ENCODE measurements at places on chromosomes 7 and 10. TPM values are rescaled to one million over a fixed set of nuclear protein-coding genes. Genes with fewer than 3 reads are reported as not detected.

Gene PLAU
- total RNA-seq = 7.6 TPM

Gene KCP
- 0.06 TPM for total RNA-seq

Gene FRMPD2
- not detected for total RNA-seq

Gene SLC26A5
- not detected for total RNA-seq

Gene IL2RA
- total RNA-seq = not detected

Gene NXPH1
- not detected for total RNA-seq

Gene SORCS3
- 0.34 TPM for total RNA-seq

GRCh38 chr7:142753366-142753765 is 4.1 kb downstream of the PRSS1 start:
- no peak for DNase-seq
- no peak overlapping the region for H3K4me3 ChIP-seq
- no peaks in the 10 kb centered on the region for H3K36me3 ChIP-seq
- no peaks in the 10 kb centered on the region for H3K4me1 ChIP-seq
- no peaks in the 10 kb centered on the region for H3K27me3 ChIP-seq

DNA sequence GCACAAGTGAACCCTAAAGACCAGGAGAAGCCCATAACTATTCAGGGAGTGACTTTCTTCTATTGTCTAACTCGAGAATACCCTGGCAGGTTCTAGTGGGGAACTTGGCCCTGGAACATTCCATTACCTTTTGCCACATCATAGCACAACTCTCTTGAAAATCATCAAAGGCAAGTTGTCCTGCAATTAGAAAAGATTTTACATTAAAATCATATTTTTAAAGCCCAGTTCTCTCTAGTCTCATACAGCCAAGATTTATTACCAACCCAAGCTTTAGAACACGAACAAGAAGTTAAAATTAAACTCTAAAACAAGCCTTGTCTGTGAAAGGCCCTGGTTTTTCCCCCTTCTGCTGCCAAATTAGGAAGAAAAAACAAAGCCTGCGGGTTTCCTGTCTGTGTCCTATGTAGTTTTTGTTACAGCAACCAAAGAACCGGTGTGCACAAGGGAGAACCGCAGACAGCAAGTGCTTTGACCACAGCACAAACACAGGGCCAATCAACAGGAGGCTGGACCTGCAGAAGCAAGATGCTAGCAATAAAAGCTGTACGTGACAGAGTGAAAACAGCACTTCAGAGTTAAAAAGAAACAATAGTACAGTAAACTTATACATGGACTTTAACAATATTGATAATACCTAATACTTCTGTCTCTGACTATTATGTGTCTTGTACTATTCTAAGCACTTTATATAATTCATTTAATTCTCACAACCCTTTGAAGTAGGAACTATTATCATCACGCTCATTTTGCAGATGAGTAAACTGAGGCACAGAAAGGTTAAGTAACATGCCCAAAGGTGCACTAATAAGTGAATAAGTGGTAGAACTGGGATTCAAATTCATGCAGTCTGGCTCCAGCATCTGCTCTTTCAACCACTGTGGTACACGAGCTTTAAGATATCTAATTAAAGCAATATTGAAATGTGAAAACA is 65.8 kb downstream of the STK17A start:
- no peaks in the 10 kb centered on the region for H3K36me3 ChIP-seq
- H3K4me1 ChIP-seq = peaks cover 29% of the 10 kb centered on the region
- no peak overlapping the region for H3K4me3 ChIP-seq
- H3K27ac ChIP-seq = no peak overlapping the region
- DNase-seq = no peak
- no peaks in the 10 kb centered on the region for H3K27me3 ChIP-seq

- H3K4me3 ChIP-seq = no peak overlapping the region
- H3K36me3 ChIP-seq = no peaks in the 10 kb centered on the region
- H3K4me1 ChIP-seq = peaks cover 10% of the 10 kb centered on the region
- H3K27me3 ChIP-seq = no peaks in the 10 kb centered on the region
- H3K27ac ChIP-seq = no peak overlapping the region
- DNase-seq = no peak
Observed at GRCh38 chr10:90398566-90398965, 459.3 kb downstream of the HTR7 start.

DNA sequence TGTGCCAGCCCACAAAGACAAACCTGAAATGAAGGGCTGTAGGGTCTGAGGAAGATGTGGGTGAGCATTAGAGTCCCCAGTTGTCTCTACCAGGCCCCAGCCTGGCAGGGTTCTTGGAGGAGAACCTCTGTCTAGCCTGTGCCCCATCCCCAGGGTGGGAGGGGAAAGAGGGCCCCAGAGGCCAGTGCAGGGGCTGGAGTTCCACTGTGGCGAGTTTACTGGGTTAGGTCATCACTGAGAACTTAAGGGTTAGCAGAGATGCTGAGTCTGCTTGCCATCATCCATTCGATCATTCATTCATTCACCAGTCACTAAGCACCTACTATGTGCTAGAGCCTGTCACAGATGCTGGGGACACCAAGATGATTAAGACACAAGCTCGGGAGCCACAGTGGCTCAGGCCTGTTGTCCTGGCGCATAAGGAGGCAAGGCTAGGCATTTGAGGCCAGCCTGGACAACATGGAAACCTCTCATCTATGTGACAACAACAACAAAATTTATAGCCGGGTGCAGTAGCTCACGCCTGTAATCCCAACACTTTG is 2.6 kb downstream of the ANKRD2 start:
- H3K4me3 ChIP-seq = no peak overlapping the region
- no peak for DNase-seq
- no peaks in the 10 kb centered on the region for H3K36me3 ChIP-seq
- no peak overlapping the region for H3K27ac ChIP-seq

DNA sequence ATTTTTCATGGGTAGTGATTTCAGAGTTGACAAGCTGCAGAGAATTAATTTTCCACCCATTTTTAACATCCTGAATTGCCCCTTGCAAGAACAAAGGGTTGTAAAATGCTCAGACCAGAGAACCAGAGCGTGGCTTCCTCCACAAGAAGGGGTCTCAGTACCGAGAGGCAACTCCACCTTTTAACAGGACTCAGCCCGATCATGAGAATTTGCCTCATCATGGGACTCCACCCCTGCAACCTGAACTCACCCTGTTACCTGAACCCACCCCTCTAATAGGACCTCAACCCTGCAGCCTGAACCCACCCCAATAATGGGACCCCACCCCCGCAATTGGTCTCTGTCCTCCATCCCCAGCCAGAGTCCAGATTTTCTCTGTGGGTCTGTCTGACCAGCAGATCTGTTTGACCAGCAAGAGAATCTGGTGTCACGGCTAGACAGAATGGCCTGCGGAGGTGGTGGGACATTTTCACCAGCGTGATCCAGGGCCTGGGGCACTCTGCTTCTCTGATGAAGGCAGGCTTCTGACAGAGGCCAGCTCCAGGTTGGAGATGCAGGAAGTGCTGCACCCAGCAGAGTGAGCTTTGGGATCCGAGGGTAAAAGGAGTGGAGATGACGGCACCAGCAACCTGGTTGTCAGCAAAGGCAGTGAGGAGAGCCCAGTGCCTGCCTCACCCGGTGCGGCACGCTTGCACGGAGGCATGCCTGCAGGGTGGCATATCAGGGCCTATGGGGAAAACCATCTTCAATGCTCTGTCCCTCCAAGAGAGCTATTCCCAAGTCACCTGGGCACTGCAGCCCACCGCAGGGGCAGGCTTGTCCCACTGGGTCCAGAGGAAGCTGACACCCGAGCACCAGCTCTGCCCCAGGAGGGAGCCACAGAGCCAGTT is 136.6 kb downstream of the TCERG1L start:
- H3K4me1 ChIP-seq = peaks cover 11% of the 10 kb centered on the region
- H3K27me3 ChIP-seq = no peaks in the 10 kb centered on the region
- H3K36me3 ChIP-seq = no peaks in the 10 kb centered on the region
- no peak overlapping the region for H3K27ac ChIP-seq
- no peak overlapping the region for H3K4me3 ChIP-seq

GRCh38 chr10:31749981-31750840 is 178.4 kb downstream of the ARHGAP12 start:
- H3K4me3 ChIP-seq = no peak overlapping the region
- H3K27ac ChIP-seq = no peak overlapping the region
- peak; percentile 22 for DNase-seq
- no peaks in the 10 kb centered on the region for H3K27me3 ChIP-seq

DNA sequence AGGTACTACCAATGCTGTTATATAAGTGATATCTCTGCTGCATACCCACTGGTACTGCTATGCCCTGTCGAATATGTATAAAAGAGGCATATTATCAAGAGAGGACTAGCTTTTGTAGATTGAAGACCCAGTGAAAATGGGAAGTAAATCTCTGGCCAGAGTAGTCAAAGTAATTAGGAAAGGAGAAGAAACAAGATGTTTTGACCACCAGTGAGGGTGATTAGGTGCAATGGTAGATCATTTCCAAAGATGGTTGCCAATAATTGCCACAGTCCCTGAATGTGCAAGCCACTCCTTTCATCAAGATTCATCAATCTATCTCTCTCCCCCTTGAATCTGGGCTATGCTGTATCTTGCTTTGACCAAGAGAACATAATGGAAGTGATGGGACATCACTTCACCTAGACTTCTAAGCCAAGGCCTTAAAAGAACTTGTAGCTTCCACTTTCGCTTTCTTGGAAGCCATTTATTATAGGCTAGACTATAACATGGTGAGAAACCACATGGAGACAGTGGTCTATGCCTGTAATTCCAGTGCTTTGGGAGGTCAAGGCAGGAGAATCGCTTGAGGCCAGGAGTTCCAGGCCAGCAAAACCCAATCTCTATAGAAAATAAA is 52.6 kb upstream of the ST8SIA6 start:
- H3K4me3 ChIP-seq = no peak overlapping the region
- H3K27ac ChIP-seq = no peak overlapping the region
- no peak for DNase-seq
- H3K27me3 ChIP-seq = no peaks in the 10 kb centered on the region

DNA sequence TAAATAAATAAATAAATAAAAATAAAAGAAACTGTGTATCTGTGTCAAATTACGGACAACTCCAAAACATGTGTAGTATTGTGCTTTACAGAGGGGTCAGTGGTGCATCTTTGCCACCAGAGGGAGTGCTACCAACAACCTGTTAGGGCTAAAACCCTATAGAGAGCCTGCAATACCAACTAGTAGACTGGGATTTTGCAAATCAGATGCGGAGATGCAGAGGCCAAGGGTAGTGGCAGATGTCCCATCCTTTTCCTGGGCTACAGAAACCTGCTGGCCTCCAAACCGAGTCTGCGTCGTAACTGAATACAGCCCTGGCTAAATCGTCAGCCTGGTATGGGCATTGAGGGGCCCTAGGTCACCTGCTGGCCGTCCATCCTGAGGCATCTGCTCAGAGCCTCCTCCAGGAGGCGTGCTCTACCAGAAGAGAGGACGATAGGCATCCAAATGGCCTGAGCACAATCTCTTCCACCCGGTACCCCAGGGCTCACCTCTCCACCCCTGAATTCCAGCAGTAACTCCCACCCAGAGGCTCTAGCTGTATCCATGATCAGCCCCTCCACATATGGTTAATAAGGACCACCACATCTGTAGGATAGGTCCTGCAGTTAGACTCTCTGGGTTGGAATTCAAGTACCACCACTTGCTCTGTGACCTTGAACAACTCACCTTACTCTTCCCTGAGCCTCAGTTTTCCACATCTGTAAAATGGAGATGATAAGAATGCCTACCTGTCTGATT is 6.2 kb upstream of the RRP12 start:
- peak overlapping the region; percentile 58 for H3K4me3 ChIP-seq

DNA sequence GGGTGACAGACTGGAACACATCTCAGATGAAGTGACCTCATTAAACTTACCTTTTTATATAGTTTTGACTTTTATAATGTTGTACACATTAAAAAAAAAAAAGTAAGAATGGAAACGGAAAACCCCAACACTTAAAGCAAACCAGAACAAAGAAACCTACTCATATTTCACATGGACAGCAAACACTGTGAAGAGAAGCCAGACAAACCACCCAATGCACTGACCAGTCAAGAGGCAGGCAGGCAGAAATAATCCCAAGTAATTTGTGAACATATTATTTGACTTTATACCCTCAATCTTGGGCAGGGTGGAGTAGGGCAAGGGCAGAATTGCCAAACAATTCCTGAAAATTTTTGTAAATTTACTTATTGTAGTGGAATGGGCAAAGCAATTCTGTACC is 39.8 kb downstream of the WAPL start:
- H3K4me1 ChIP-seq = no peaks in the 10 kb centered on the region
- no peaks in the 10 kb centered on the region for H3K27me3 ChIP-seq
- no peak for DNase-seq
- no peak overlapping the region for H3K27ac ChIP-seq
- H3K36me3 ChIP-seq = peaks cover 4% of the 10 kb centered on the region
- no peak overlapping the region for H3K4me3 ChIP-seq

GRCh38 chr7:138226745-138227279 is 150.6 kb downstream of the AKR1D1 start:
- no peaks in the 10 kb centered on the region for H3K36me3 ChIP-seq
- no peak overlapping the region for H3K27ac ChIP-seq
- H3K27me3 ChIP-seq = no peaks in the 10 kb centered on the region
- H3K4me1 ChIP-seq = peaks cover 13% of the 10 kb centered on the region
- no peak for DNase-seq
- H3K4me3 ChIP-seq = no peak overlapping the region

DNA sequence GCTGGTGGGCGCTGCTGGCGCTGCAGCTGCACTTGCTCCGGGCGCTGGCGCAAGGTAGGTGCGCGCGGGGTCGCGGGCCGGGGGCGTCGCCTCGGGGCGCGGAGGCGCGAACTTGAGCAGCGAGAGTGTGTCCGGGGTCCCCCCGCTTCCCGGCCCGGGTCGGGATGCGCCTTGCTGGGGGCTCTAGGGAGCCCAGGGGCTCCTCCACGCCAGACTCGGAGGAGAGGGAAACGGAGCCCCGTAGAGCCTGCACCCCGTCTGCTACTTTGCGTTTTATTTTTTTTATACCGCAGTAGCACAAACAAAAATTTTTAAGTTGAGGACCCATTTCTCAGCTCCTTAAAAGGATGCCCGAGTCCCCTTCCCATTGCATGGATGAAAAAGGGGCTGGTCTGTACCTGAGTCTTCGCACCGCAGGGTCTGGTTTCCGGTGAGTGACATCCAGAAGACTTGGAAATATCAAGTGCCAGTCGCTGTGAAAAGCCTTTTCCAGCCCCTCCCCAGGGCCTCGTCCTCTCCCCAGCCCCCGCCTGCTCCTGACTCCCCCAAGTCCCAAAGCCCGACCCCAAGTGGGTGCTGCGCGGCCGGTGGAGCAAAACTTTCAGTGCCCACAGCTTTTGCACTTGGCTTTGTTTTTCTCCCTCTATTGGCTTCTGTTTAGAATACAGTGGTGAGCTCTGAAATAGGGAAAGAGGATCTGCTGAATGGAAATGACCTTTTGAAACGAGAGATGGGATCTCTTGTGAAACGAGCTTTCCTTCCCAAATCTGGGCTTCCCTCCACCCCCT is 973 bp downstream of the SDK1 start:
- no peaks in the 10 kb centered on the region for H3K36me3 ChIP-seq
- peaks cover 37% of the 10 kb centered on the region for H3K27me3 ChIP-seq
- H3K4me3 ChIP-seq = peak overlapping the region; percentile 82
- DNase-seq = peak; percentile 36
- peaks cover 4% of the 10 kb centered on the region for H3K4me1 ChIP-seq
- H3K27ac ChIP-seq = no peak overlapping the region

GRCh38 chr7:129843365-129843898 is 109.3 kb downstream of the UBE2H start:
- H3K27ac ChIP-seq = no peak overlapping the region
- H3K36me3 ChIP-seq = no peaks in the 10 kb centered on the region
- DNase-seq = peak; percentile 39
- no peaks in the 10 kb centered on the region for H3K27me3 ChIP-seq
- H3K4me1 ChIP-seq = peaks cover 27% of the 10 kb centered on the region
- no peak overlapping the region for H3K4me3 ChIP-seq
